ENCODE measurements at places on chromosomes 11 and 22.

DNA sequence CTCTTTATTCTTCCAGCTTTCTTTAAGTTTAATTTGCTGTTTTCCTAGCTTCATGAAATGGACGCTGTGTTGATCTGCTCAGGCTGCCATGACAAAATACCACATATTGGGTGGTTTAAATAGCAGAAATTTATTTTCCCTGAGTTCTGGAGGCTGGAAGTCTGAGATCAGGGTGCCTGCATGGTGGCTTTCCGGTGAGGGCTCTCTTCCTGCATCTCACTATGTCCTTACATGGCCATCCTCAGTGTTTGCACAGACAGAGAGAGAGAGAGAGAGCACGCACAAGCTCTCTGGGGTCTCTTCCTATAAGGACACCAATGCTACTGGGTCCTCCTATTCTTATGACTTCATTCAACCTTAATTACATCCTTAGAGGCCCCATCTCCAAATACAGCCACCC lies 28.7 kb downstream of the MCAM start:
- DNase-seq, result no peak

DNA sequence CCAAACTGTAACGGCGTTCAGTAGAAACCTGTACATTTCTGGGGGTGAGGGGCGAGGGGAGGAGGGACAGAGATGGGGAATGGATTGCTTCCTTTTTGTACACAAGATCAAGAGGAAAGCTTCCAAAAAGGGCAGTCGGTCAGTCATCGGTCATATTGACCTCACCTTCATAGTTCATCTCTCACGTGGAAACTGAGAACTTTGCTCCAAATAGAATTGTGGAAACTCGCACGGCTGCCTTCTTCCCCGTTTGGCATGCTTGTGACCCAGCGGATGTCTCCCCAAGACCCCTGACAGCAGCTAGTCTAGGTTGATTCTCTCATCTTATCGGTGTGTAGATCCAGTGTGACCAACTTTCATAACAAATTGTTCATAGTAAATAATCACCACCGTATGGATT lies 47.6 kb downstream of the KCNC1 start:
- no peak for DNase-seq

DNA sequence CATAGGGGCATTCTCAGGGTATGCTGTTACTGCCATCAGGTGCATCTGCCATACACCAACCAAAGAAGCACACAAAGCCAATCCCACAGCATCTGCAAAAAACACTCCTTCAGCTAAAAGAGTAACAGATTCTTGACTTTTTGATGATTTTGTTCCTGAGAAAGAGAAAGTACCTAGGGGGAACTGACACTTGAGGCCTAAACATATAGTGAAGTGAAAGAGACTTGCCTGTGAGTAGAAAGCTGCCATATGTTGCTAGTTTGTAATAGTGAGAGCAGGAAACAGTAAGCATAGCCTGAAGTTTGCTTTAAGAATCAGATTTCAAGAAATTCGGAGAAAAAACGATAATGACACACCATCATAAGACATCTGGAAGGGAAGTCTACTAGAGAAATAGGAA lies 97.9 kb upstream of the CTSC start:
- no peak for DNase-seq

DNA sequence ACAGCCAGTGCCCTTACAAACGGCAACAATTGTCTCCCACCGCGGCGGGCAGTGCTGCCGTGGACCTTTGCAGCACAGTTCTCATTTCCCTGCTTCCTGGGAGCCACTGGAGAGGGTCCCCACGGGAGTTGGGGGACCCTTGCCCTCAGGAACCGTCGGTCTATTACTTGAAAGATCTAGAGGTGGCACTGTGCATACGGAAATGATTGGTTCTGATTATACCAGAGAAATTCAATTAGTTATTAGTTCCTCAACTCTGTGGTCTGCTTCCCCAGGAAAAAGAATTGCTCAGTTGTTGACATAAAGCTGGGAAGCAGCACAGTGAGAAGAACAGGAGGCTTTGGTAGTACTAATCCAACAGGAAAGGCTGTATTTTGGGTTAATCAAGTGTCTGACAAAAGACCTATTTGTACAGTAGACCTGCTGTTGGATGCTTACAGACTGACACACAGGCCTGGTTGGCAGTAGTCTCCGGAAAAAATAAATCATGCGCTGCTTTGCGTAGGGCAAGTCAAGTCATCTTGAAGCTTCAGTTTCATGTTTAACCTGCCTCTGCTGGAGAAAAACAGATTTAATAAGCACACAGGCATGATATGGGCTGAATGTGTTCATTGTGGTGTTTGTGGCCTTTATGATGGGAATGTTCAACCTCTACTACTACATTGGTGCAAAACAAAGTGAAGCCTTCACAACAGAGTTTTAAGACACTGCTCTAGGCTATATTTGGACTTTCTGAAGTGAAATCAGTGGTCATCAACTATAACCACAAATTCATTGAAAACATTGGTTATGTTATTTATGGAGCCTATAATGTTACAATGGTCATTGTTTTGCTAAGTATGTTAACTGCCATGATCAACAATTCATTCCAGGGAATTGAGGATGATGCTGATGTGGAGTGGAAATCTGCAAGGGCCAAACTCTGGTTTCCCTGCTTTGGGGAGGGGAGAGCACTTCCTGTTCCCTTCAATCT lies 54.6 kb upstream of the SC5D start:
- no peak for DNase-seq

DNA sequence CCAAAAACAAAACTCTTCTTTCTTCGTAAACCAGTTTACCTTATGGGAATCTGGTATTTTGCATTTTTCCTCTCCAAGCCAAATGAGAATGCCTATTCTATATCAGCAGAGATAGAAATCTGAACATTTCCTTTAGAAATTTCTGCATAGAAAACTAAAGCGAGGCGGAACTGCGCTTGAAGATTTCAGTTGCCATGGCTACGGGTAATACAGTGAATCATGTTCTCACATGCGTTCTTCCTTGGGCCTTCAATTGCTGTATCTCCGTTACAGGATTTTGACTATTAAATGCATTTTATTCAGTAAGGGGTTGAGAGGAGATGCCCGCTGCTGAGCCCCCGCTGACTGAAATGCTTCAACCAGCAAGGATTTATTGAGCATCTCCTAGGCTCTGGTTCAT lies 108.2 kb upstream of the CRYBB3 start:
- DNase-seq, result no peak

GRCh38 chr11:125348674-125349309 lies 147.3 kb downstream of the FEZ1 start:
- peak; percentile 28 for DNase-seq

DNA sequence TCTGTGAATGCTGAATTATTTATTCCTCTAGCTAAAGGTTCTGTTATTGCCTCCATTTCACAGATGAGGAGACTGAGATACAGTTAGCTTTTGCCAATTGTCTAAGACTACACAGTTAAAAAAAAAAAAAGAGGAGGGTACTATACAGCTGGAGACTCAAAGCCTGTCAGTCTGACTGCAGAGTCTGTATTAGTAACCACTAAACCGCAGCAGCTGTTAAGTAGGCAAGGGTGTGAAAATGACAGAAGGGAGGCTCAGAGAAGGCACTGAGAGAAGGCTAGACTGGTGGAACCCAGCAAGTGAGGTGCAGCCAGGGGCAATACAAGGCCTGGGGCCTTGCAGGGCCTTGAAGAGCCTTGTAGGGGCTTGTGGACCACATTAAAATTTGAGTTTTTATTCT lies 181.2 kb downstream of the CSNK2A3 start:
- no peak for DNase-seq

DNA sequence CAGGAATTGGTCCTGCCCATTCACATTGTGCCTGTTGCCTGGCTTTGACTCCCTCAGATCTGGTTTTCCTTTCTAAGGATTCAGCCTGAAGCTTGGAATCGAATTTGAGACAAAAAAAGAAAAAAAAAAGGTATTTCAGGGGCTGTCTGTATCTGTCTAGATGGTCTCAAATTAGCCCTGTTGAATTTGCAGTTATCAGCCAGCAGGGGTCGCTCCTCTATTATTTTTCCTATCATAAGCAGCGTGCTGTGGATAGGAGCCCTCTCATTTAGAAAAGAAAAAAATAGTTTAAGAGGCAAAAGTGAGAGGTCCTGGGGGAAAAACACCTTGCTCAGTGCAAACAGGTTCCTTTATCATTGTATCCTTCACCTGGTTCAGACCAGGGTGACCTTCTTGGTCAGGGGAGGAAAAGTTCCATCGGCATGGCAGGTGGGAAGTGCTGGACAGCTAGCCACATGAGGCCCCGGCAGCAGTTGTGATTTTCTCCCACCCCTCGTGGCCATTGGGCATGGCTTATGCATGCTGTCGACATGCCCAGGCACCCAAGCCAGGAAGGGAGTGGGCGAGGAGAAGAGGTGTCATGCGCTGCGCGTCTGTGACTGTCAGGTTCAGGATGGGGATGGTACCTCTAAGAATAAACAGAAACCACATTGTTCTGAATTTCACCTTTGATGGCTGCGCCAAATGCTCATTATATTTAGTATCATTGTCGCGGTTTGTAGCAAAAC lies 13.1 kb downstream of the OR5AK2 start:
- DNase-seq, result no peak

DNA sequence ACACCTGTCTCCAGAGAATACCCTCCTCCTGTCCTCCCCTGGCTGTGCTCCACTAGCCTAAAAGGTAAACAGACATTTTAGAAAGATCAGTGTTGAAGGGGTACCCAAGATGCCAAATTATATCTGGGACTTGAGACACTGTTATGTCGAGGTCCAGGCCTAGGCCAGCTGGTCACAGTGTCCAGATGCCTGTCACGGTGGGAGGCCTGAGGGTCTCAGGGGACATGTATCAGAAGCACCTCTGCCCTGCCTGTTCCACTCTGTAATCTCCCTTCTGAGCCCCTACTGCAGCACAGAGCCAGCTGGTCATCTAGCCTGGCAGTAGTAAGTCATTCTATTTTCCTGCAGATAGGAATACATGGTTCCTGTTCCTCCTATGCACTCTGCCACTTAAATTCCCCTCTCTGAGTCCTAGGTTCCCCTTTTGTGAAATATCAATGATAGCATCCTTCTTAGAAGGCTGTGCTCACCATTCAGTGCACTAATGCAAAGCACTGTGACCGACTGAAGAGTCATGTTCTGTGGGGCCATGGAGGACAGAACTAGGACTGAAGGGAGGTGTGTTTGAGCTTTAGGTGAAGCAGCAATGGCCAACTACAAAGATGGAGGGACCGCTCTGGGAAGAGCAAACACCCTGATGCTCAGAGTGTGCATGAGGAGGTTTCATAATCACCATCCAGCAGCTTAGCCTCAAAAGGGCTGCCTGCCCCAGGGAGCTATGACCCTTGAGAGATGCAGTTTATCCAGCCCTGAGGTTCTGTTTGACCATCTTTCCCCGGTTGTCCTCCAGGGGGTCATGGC lies 44.8 kb upstream of the TUB start:
- DNase-seq, result no peak

DNA sequence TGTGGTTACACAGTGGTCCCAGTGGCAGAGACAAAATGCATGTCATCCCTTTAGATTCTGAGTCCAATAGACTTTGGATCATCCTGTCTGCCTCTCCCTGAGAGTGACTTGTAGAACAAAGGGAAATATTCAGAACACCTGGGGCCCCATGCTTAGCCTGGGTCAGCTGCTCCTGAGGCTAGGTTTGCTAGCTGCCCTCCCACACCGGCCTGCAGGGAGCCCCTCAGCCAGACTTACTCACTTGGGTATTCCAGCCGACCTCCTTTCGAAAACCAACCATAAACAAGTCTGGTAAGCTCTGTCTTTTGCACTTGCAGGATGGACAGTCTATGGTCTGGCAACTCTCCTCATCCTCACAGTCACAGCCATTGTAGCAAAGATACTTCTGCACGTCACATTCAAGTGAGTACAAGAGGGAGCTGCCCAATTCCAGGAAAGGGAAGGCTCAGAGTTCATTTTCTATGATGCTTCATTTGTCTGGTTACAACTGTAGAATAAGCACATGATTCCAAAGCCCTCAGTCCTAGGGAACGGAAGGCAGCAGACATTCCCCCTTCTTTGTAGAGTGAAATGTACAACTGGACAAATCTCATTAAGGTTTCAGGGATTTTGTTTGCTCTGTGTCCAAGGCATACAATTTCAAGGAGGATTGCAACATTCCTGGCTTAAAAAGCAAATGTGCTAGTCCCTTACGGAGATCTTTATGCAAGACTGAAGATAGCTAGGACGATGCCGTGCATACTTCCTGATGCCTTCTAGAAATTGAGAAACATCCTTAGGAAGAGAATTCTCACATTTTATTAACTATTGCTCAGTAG lies 65.5 kb upstream of the EMID1 start:
- DNase-seq, result no peak

GRCh38 chr11:2366276-2366675 lies 10.8 kb upstream of the CD81 start:
- DNase-seq, result no peak
